ENCODE measurements at places on chromosomes 11 and 22.
A peak's percentile ranks its signal among the peaks of the same experiment; 100 is the strongest.

GRCh38 chr22:45578524-45579147 is 76.0 kb downstream of the FBLN1 start:
- H3K27ac ChIP-seq, result no peak overlapping the region
- H3K4me1 ChIP-seq, result peaks cover 9% of the 10 kb centered on the region
- DNase-seq, result no peak
- H3K27me3 ChIP-seq, result peaks cover 5% of the 10 kb centered on the region

GRCh38 chr11:11036185-11036847 is 178.5 kb upstream of the ZBED5 start:
- peaks cover 4% of the 10 kb centered on the region for H3K27me3 ChIP-seq
- H3K4me1 ChIP-seq, result peaks cover 36% of the 10 kb centered on the region
- H3K27ac ChIP-seq, result no peak overlapping the region
- no peaks in the 10 kb centered on the region for H3K36me3 ChIP-seq
- no peak for DNase-seq

GRCh38 chr11:108805030-108805429 is 140.2 kb downstream of the DDX10 start:
- no peak overlapping the region for H3K27ac ChIP-seq
- no peaks in the 10 kb centered on the region for H3K4me1 ChIP-seq
- H3K27me3 ChIP-seq, result no peaks in the 10 kb centered on the region
- DNase-seq, result no peak
- H3K36me3 ChIP-seq, result peaks cover 10% of the 10 kb centered on the region
- no peak overlapping the region for H3K4me3 ChIP-seq

DNA sequence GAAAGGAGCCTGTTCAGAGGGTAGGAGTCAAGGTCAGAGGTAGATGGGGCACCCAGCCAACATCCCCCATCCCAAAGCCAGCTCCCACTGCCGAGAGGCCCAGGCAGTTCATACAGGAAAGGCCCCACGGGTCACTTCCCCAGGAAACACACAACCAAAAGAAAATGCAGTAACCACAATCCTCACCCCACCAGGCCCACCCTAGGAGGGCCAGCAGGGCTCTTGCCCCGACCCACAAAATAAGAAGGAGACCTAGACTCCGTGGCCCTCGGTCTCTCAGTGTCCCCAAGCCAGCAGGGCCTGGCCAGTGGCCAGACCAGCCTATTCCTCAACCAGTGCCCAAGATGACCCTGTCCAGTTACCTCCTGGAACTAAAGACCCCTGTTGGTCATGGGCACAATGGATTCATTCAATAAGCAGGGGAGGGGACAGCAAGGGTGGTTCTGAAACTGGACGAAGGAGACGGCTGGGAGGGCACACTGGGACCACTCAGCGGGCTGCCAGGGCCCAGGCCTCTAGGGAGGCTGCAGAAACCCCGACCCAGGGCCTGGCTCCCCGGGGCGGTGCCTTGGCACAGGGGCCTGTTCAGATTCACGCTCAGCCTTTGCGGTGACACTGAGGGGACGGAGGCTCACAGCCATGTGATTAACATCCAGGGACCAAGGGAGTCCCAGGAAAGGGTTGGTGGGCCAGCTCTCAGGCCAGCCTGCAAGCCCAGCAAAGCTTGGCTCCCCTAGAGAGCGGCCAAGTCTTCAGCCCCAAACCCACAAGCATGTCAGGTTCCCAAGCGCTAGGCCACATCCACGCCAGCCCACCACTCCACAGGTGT is 5.5 kb downstream of the RAB3IL1 start:
- H3K36me3 ChIP-seq, result no peaks in the 10 kb centered on the region
- no peak for DNase-seq
- no peak overlapping the region for H3K4me3 ChIP-seq
- peak overlapping the region; percentile 37 for H3K27ac ChIP-seq
- peaks cover 52% of the 10 kb centered on the region for H3K4me1 ChIP-seq
- H3K27me3 ChIP-seq, result peaks cover 33% of the 10 kb centered on the region

- H3K27ac ChIP-seq, result peak overlapping the region; percentile 83
- H3K36me3 ChIP-seq, result no peaks in the 10 kb centered on the region
- no peak for DNase-seq
- H3K27me3 ChIP-seq, result peaks cover under 1% of the 10 kb centered on the region
- no peak overlapping the region for H3K4me3 ChIP-seq
Observed at GRCh38 chr11:76597533-76598425, 72.8 kb downstream of the LRRC32 start.

- DNase-seq, result no peak
- peaks cover 11% of the 10 kb centered on the region for H3K27me3 ChIP-seq
- H3K4me1 ChIP-seq, result peaks cover 30% of the 10 kb centered on the region
- no peak overlapping the region for H3K4me3 ChIP-seq
- H3K36me3 ChIP-seq, result no peaks in the 10 kb centered on the region
- peak overlapping the region; percentile 68 for H3K27ac ChIP-seq
Observed at GRCh38 chr22:37033605-37034430, 14.3 kb downstream of the MPST start.

DNA sequence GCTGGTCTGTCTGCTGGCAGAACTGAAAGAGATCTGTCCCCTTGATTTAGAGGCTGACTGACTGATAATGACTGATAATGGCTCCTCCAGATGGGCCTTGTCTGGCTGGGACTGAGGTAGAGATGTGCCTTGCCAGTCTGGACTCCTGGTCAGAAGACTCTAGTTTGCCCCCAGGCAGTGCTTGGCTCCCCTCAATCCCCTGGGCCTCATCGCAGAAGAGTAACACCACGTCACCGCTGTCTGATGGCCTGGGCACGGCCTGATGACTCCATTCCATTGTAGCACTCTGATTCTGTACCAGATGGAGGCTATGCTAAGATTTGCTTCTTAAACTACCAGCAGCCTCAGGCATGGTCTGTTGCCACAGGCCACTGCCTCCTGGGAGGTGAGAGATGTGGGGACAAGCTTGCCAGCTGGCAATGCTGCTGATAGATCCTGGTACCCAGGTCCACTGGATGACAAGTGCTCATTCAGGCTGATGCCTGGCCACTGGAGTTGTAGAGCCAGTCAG is 19.1 kb downstream of the CYB5R2 start:
- no peaks in the 10 kb centered on the region for H3K27me3 ChIP-seq
- peaks cover 45% of the 10 kb centered on the region for H3K4me1 ChIP-seq
- H3K36me3 ChIP-seq, result peaks cover 48% of the 10 kb centered on the region
- H3K27ac ChIP-seq, result peak overlapping the region; percentile 74
- H3K4me3 ChIP-seq, result no peak overlapping the region

DNA sequence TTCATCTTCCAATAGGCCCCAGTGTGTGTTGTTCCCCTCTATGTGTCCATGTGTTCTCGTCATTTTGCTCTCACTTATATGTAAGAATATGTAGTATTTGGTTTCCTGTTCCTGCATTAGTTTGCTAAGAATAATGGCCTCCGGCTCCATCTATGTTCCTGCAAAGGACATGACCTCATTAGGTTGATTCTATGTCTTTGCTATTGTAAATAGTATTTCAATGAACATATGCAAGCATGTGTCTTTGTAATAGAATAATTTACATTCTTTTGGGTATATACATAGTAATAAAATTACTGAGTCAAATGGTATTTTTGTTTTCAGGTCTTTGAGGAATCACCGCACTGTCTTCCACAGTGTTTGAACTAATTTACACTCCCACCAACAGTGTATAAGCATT is 202.9 kb upstream of the KIRREL3 start:
- H3K27ac ChIP-seq, result no peak overlapping the region
- peaks cover 9% of the 10 kb centered on the region for H3K27me3 ChIP-seq
- DNase-seq, result no peak
- peaks cover 5% of the 10 kb centered on the region for H3K36me3 ChIP-seq
- H3K4me1 ChIP-seq, result no peaks in the 10 kb centered on the region
- H3K4me3 ChIP-seq, result no peak overlapping the region

DNA sequence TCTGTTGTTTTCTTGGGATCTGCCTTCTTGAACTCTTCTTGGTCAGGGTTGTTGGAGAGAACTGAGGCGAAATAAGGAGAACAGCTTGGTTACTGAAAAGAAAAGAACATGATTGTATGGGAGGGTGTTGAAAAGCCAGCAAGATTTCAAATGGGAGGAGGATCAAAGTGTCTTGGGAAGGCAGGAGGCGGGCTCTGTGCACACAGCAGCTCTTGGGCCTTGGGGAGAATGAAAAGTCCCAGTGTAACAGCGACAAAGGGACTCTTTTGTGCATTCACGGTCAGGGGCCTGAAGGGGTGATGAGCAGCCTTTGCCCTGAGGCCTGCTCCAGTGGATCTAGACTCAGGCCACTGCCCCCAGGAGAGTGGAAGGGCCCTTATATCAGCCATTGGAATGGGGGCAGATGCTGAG is 135.4 kb downstream of the ADAMTS15 start:
- H3K27me3 ChIP-seq, result no peaks in the 10 kb centered on the region
- H3K36me3 ChIP-seq, result no peaks in the 10 kb centered on the region
- no peak overlapping the region for H3K4me3 ChIP-seq
- DNase-seq, result no peak
- peak overlapping the region; percentile 47 for H3K27ac ChIP-seq

DNA sequence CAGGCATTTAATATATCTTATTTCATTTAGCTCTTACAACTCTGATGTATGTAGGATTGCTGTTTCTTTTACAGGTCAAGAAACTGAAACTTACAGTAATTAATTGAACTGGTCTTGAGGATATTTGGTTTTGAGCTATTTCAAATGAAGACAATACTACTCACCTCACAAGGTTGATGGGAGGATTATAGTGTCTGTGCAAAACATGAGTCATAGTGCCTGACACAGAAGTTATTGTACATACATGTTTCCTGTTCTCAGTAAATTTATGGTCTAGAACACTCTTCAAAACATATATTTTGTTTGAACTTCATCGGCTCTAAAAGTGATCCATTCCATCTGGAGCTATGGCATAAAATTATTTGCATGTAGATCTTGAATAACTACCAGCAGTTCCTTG is 61.9 kb downstream of the CECR2 start:
- peaks cover 70% of the 10 kb centered on the region for H3K4me1 ChIP-seq
- no peak overlapping the region for H3K4me3 ChIP-seq
- H3K36me3 ChIP-seq, result peaks cover 22% of the 10 kb centered on the region
- peak overlapping the region; percentile 43 for H3K27ac ChIP-seq
- no peak for DNase-seq

- H3K36me3 ChIP-seq, result peaks cover 81% of the 10 kb centered on the region
- no peak overlapping the region for H3K27ac ChIP-seq
- H3K4me1 ChIP-seq, result peaks cover 39% of the 10 kb centered on the region
- DNase-seq, result no peak
- H3K4me3 ChIP-seq, result no peak overlapping the region
- no peaks in the 10 kb centered on the region for H3K27me3 ChIP-seq
Observed at GRCh38 chr11:61837411-61838005, 9.4 kb downstream of the FADS2 start.

DNA sequence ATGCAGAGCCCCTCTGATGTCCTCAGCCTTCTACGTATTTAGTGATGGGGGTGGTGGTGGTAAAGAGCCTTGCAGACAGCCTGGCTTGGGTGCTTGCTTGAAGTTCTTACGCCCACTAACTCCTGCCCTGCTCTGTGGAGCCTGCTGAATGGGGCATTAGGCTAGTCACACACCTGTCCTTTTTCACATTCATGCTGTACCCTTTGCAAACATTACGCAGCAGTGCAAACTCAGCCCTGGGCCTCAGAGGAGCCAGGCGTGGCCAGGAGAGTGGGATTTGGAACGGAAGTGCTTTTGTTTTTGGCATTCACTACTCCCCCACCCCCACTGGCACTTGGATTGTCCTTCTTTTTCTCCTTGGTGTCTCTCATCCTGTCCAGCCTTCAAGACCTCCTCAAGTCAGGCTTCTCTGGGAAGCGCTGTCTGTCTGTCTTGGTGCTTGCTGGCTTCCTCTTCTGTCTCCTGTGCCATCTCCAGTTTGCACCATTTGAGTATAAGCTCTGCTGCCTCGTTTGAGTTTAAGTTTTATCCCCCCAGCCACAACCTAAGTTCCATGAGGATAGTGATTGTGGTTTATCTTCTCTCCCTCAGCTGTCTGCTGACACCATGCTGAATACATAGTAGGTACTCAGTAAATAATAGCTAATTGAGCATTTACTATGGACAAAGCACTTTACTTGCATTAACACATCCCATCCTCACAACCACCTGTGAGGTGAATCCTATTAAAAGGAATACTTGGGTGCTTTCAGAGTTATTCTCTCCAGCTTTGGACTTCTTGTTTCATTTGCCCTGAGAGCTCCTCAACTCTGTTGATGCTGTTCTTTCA is 26.7 kb downstream of the ZBTB16 start:
- H3K4me1 ChIP-seq, result peaks cover 97% of the 10 kb centered on the region
- DNase-seq, result no peak
- H3K36me3 ChIP-seq, result no peaks in the 10 kb centered on the region
- H3K27ac ChIP-seq, result no peak overlapping the region

- no peaks in the 10 kb centered on the region for H3K36me3 ChIP-seq
- DNase-seq, result peak; percentile 87
- H3K27me3 ChIP-seq, result no peaks in the 10 kb centered on the region
- H3K27ac ChIP-seq, result no peak overlapping the region
Observed at GRCh38 chr22:19986410-19987341, 29.9 kb downstream of the ARVCF start.

GRCh38 chr11:21190181-21190580 is 520.8 kb downstream of the NELL1 start:
- H3K4me1 ChIP-seq, result no peaks in the 10 kb centered on the region
- DNase-seq, result no peak
- no peak overlapping the region for H3K4me3 ChIP-seq
- no peaks in the 10 kb centered on the region for H3K27me3 ChIP-seq
- H3K36me3 ChIP-seq, result no peaks in the 10 kb centered on the region
- no peak overlapping the region for H3K27ac ChIP-seq

GRCh38 chr22:50169774-50170341 is 673 bp upstream of the PANX2 start:
- H3K27ac ChIP-seq, result no peak overlapping the region
- peaks cover 5% of the 10 kb centered on the region for H3K4me1 ChIP-seq
- peaks cover 69% of the 10 kb centered on the region for H3K27me3 ChIP-seq
- DNase-seq, result no peak
- H3K36me3 ChIP-seq, result no peaks in the 10 kb centered on the region
- H3K4me3 ChIP-seq, result peak overlapping the region; percentile 71

- H3K4me3 ChIP-seq, result no peak overlapping the region
- no peak overlapping the region for H3K27ac ChIP-seq
- peaks cover 56% of the 10 kb centered on the region for H3K27me3 ChIP-seq
- DNase-seq, result no peak
- H3K36me3 ChIP-seq, result no peaks in the 10 kb centered on the region
Observed at GRCh38 chr22:30829901-30830550, 135.4 kb downstream of the OSBP2 start.

DNA sequence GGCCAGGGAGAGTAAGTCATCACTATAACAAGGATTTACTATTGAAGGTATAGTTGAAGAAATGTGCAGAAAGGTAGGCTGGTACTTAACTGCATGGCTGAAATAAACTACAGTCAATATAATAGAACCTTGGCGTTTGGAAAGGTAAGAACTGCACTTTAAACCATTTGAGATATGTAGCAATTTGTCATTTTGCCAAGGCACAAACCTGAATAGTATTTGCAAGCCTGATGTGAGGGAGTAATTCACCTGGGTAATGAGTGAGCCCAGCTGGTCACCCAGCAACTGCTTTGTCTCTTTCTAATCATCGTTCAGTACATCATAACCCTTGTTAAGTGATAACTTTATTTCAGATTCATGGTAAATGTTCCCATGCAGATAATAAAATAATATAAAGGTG is 62.3 kb upstream of the SCUBE2 start:
- H3K27me3 ChIP-seq, result peaks cover 3% of the 10 kb centered on the region
- peaks cover 41% of the 10 kb centered on the region for H3K36me3 ChIP-seq
- H3K4me3 ChIP-seq, result no peak overlapping the region

GRCh38 chr11:17700991-17701390 is 18.4 kb upstream of the MYOD1 start:
- no peak overlapping the region for H3K27ac ChIP-seq
- no peak for DNase-seq
- H3K4me1 ChIP-seq, result peaks cover 9% of the 10 kb centered on the region

- peak overlapping the region; percentile 64 for H3K27ac ChIP-seq
- H3K4me3 ChIP-seq, result no peak overlapping the region
- H3K27me3 ChIP-seq, result no peaks in the 10 kb centered on the region
- no peak for DNase-seq
- H3K4me1 ChIP-seq, result peaks cover 21% of the 10 kb centered on the region
Observed at GRCh38 chr22:26550498-26551033, 38.3 kb upstream of the TFIP11 start.
